Stimulated activated CD4-positive, alpha-beta T cell treated with anti-CD3 and anti-CD28 coated beads, Interleukin-15, amount 100 ng/mL, for 1 hour (primary cell): ENCODE measurements at places on chromosomes 4 and X.

DNA sequence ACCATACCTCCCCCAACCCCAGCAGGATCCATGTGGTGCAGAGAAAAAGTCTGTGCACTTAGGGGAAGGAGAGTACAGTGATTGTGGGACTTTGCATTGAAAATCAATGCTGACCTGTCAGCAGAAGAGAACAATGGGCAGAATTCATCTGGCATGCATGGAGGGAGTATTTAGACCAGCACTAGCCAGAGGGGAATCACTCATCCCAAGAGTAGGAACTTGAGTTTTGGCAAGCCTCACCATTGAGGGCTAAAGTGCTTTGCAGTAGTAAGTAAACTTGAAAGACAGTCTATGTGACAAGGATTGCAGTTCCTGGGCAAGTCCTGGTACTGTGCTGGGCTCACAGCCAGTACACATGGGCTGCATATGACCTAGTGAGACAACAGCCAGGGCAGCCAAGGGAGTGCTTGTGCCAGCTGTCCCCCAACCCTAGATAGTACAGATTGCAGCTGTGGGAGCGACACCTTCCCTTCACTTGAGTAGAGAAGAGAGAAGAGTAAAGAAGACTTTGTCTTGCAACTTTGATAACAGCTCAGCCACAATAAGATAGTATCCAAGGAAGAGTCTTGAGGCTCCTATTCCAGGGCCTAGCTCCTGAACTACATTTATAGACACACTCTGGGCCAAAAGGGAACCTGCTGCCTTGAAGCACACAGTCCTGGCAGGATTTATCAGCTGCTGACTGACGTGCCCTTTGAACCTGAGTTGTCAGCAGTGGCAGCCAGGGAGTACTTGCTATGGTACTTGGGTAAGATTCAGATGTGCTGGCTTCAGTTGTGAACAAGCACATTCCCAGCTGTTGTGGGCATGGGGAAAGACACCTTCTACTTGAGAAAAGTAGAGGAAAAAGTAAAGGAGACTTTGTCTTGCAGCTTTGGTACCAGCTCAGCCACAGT lies 48.7 kb downstream of the HDX start:
- DNase-seq: no peak

GRCh38 chr4:171876636-171877035 lies 63.4 kb downstream of the GALNTL6 start:
- no peak for DNase-seq

- peak; percentile 56 for DNase-seq
Observed at GRCh38 chr4:153153339-153153871, 50.8 kb upstream of the TRIM2 start.

DNA sequence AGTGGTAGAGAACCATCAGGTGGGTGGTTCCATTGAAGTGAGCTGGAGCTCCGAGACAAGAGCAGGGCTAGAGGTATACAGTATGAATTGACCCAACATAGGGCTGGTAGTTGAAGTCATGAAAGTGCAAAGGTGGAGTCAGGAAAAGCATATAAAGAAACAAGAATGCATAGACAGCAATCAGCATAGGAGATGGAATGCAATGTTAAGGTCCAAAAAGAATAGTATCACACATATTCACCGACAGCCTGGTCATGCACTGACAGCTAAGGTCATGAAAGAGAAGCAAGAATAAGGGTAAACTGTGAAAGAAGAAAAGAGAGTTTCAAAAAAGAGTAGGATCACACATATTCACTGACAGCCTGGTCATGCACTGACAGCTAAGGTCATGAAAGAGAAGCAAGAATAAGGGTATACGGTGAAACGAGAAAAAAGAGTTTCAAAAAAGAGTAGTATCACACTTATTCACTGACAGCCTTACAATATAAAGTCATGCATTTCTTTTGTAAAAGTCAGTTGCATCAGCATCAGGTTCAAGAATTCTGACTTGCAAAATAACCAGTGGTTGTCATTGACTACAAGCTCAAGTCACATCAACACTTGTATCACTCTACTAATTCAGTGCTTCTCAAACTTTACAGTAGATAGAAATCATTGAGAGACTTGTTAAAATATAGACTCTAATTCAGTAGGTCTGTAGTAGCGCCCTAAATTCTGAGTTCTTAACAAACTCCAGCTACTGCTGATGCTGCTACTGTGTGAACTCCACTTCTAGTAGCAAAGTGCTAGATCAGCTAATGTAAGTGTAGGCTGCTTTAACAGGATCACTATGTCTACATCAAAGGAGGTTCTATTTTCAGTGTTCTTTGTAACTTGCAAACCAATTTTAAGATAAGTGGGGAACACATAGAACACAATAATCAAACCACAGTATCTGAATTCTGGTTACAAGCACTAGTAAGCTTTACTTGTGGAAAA lies 221.9 kb downstream of the PDGFC start:
- no peak for DNase-seq

DNA sequence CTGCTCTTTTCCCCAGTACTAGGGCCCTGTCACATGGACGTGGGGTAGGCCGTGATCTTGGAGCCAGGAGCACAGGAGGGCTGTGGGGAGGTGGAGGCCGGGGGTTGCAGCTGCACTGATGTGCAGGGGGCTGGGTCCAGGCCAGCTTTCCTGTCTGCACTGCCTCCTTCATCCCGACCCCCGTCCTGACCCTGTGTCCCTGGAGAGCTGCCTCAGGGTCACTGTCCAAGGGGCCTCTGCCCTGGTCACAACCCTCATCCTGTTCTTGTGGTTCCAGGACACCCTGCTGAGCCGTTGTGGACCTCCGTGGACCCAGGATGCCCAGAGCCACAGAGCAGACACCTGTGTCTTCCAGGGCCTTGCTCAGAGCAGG lies 91.7 kb upstream of the ADRA2C start:
- DNase-seq: no peak

GRCh38 chrX:23127586-23127985 lies 127.8 kb downstream of the DDX53 start:
- DNase-seq: no peak

DNA sequence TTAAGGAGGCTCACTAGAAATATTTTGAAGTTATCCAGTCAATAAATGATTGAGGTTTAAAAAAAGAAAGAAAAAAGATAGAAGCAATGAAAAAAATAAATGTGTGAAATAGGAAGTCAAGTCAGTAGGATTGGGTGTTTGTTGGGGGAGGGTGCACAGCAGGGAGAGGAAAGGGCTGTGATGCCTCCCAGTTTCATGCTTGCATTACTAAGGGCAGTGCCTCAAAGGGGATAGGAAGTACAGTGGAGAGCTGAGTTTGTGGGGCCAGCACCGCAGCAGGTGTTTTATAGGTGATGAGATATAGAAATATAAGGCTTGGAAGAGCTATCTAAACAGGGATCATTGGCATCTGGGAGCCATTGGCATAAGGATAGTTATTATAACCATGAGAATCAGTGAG lies 919.2 kb downstream of the STIM2 start:
- no peak for DNase-seq

- DNase-seq: no peak
Observed at GRCh38 chrX:140342410-140342809, 162.5 kb downstream of the SOX3 start.

DNA sequence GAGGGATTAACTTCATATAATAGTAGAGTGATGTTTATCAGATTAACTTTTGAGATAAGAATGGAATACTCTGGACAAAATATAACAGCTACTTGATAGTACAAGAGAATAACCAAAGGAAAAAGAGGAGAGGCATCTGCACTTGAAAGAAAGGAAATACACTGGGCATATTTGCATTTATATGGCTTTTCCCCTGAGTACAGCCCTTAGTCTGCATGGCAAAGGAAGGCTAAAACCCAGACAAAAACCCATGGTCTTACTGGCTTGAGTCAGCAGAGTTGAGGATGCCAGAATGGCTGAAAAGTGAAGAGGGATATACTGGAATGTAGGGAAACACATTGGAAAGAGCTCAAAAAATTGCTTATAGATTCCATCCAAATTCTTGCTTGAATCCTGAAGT lies 101.6 kb downstream of the COL4A5 start:
- DNase-seq: no peak

- DNase-seq: no peak
Observed at GRCh38 chr4:83454686-83455085, 937 bp downstream of the HELQ start.

DNA sequence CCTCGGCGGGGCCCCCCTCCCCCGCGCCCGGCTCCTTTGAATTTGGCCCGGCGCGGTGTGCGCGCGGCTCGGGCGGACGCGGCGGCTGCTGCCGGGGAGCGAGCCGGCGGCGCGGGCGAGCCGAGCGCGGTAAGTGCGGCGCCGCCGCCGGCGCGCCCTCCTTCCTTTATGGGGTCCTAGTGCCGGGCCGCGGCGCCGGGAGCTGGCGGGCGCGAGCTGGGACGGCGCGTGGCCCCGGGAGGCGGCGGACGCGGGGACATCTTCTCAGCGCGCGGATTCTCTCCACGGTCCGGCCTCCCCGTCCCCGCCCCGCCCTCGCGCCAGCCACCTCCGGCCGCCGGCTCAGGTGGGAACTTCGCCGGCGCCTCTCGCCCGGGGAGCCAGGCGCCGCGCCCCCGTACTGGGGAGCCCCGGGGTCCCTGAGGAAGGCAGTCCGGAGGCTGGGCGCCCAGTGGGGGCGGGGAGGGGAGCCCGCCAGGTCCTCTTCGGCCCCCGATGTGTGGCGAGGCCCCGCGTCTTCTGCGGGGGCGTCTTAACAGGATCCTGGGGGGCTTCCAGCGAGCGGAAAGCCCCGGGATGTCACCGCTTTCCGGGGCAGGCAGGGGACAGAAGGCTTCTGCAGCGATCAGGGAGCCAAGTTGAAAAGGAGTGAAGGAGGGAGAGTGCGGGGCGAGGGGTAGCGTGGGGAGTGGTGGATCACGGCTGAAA lies 98.4 kb upstream of the TENM3 start:
- DNase-seq: no peak

GRCh38 chrX:153582896-153583295 lies 16.0 kb downstream of the CCNQ start:
- peak; percentile 44 for DNase-seq

- no peak for DNase-seq
Observed at GRCh38 chr4:141347684-141348083, 127.0 kb downstream of the ZNF330 start.

- no peak for DNase-seq
Observed at GRCh38 chrX:71439420-71439819, 73.3 kb downstream of the TAF1 start.

DNA sequence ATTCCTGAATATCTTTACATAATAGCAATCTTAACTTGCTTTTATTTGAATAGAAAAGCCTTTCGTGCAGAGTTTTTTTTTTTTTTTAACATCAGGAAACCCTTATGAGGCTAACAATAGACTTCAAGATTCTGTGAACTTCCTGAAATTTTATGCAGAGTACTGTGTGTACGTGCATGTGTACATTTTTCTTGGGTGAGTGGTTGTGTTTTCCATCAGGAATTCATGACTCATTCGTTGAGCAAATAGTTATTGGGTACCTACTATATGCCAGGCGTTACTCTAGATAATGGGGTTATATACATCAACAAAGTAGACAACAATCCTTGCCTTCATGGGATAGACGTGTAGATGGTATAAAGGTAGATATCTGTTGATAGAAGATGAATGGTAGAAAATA lies 59.1 kb downstream of the MRPL1 start:
- DNase-seq: no peak

GRCh38 chrX:140318296-140318695 lies 186.6 kb downstream of the SOX3 start:
- no peak for DNase-seq

GRCh38 chrX:108088511-108088910 lies 2.8 kb downstream of the PSMD10 start:
- DNase-seq: no peak

DNA sequence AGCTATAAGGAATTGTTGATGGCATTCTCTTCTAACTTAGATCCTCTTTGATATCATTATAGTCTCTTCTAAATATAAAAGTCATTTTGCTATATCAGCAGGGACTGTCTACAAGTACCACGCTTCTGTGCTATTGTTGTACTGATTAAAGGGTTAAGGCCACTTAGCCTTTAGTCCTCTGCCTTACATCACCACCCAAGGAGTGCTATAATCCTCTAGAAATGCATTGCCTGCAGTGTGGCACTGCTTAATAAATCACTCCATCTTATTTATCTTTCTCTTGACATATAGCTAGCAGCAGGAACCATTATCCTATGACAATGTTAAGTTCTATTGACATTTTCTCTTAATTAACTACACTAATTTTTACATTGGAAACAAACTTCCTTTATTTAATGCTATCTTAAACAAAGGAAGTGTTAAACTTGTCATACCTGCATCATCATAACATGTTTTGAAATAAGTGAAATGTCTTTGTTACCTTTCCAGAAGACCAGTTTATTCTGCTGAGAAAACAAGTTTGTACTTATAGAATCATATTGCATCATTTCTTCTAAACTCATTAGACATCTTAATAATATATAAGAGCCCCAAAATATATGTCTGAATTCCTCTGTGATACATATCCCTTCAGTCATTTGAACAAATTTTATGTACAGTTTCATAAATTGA lies 360.9 kb upstream of the ATOH1 start:
- DNase-seq: no peak

DNA sequence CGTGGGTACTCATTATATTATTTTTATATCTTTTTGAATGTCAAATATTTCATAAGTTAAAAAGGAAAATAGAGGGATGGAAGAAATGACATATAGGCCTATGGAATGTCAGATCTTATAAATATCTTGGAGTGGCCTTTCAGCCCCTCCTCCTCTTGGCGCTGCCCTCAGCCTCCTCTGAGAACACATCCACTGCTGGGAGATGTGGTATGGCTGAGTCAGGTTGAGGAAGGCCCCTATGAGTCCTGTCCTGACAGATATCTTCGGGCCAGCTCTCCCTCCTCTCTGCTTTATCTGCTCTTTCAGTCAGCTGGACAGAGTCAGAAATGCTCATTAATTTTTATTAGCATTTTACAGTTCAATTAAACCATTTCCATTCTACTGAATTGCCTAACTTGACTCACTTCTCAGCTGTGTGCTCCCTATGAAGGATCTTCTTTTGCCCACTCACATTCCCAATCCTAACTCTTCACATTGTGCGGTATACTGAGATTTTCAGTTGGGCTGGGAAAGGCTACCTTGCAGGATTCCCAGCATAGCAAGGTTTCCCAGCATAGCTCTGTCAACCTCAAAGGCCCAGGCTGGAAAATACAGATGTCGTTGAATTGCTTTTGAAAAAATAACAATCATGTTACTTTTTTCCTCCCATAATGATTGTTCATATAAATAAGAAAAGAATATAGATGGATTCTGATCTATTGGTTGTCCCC lies 128.0 kb downstream of the ARHGEF9 start:
- DNase-seq: no peak

DNA sequence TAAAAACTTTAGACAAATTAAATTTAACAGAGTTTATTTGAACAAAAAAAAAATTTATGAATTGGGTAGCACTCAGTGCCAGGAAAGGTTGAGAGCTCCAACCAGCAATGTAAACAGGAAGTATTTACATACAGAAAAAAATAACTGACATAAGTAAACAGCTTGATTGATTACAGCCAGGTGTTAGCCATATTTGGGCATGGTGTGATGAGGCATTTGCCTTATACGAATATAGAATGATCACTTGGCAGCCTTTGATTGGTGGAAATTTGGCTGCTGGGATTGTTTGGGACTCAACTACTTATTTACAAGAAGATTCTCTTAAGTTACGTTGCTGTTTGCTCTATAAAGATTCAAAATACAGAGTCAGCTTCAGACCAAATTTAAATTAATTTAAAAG lies 172.0 kb downstream of the ADAM29 start:
- no peak for DNase-seq
